Gastroesophageal sphincter (tissue), 4 donors: ENCODE measurements at places on chromosomes 13 and 19. TPM values are rescaled to one million over a fixed set of nuclear protein-coding genes. Genes with fewer than 3 reads are reported as not detected.

Gene TSKS
- not detected for total RNA-seq

Gene ZNF726
- total RNA-seq: 0.35 TPM

Gene C5AR2
- 0.84 TPM for total RNA-seq

Gene TPTE2
- total RNA-seq: not detected

Gene ZNF44
- total RNA-seq: 14.6 TPM

Gene CEACAM21
- not detected for total RNA-seq

Gene MCEMP1
- total RNA-seq: 0.67 TPM

Gene ZNF426
- total RNA-seq: 24.3 TPM

Gene ZNF677
- total RNA-seq: 15.6 TPM

Gene LILRA6
- 1.4 TPM for total RNA-seq

Gene ZNF628
- total RNA-seq: 6.4 TPM

Gene GRIK5
- 23.4 TPM for total RNA-seq

Gene IL12RB1
- 3.5 TPM for total RNA-seq

GRCh38 chr13:20363603-20364002 is 131.5 kb upstream of the GJB6 start:
- peaks cover 11% of the 10 kb centered on the region for H3K27me3 ChIP-seq
- no peak for ATAC-seq
- H3K27ac ChIP-seq: no peak overlapping the region
- H3K36me3 ChIP-seq: no peaks in the 10 kb centered on the region
- H3K4me1 ChIP-seq: no peaks in the 10 kb centered on the region
- H3K4me3 ChIP-seq: no peak overlapping the region

DNA sequence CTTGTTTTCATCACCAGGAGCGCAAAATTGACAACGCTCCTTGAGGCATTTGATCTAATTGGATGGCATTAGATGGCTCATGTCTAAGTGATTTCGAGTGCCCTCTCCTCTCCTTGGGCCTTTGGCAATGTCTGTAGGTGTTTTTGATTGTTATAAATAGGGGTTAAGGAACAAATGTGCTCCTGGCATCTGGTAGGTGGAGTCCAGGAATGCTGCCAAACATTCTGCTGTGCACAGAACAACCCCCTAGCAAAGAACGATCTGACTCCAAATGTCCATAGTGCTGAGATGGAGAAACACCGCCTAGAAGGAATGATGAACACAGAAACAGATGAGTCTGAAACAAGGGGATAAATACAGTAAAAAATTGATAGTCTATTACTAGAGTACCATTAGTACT is 68.0 kb upstream of the C1QTNF9B start:
- no peak for ATAC-seq
- H3K4me3 ChIP-seq: no peak overlapping the region
- H3K36me3 ChIP-seq: no peaks in the 10 kb centered on the region

GRCh38 chr19:35346193-35347052 is 1.3 kb upstream of the FFAR1 start:
- H3K4me1 ChIP-seq: no peaks in the 10 kb centered on the region
- H3K36me3 ChIP-seq: no peaks in the 10 kb centered on the region
- no peak overlapping the region for H3K4me3 ChIP-seq
- no peak for ATAC-seq

GRCh38 chr13:44249431-44249836 is 124.2 kb upstream of the SERP2 start:
- H3K4me1 ChIP-seq: peaks cover 9% of the 10 kb centered on the region
- H3K27me3 ChIP-seq: no peaks in the 10 kb centered on the region
- no peak overlapping the region for H3K4me3 ChIP-seq
- peak overlapping the region; percentile 78 for H3K27ac ChIP-seq
- peak; percentile 81 for ATAC-seq

DNA sequence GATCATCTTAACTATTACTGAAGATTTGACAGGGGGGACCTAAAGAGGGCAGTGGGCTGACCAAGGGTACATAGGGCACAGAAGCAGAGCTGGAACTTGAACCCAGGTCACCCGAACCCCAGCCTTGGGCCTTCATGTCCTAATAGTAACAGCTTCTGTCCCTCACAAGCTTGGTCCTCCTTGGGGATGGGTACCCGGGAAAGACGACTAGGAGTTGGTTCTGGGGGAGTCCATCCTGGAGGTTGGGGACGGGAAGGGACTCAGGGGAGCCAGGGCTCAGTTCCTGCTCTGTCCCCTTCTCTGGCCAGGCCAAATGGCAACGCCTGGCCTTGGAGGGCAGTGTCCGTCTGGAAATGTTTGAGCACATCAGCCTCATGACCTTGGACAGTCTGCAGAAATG is 39.6 kb upstream of the CYP4F8 start:
- peaks cover 37% of the 10 kb centered on the region for H3K27me3 ChIP-seq
- no peak overlapping the region for H3K27ac ChIP-seq
- H3K36me3 ChIP-seq: no peaks in the 10 kb centered on the region

DNA sequence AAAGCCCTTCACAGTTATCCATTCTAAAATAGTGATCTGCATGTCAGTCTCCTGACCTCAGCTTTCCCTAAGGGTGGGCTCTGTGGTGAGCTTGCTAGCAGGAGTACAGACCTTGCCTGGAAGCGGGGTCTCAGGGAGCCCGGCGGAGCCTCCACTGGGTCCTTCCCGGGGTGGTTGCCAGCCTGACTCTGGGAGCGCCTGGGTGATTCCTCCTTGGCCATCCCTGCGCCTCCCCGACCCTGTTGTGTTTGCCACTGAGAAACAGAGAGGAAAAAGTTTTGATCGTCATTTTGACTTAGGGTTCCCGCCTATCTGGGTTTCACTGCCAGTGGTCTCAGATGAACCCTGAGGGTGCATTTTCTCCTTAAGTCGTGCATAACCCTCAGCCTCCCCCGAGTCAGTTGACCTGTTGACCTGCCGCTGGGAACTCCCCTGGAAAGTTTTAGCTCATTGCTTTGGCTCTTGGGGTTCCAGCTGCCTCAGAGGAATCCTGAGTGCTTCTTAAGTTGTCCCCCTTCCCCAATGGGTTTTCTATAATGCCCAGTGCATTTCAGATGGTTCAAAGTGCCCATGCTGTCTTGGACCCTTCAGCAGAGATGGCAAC is 117.8 kb downstream of the RAB20 start:
- ATAC-seq: peak; percentile 11
- H3K4me1 ChIP-seq: no peaks in the 10 kb centered on the region
- no peak overlapping the region for H3K4me3 ChIP-seq
- no peaks in the 10 kb centered on the region for H3K36me3 ChIP-seq

DNA sequence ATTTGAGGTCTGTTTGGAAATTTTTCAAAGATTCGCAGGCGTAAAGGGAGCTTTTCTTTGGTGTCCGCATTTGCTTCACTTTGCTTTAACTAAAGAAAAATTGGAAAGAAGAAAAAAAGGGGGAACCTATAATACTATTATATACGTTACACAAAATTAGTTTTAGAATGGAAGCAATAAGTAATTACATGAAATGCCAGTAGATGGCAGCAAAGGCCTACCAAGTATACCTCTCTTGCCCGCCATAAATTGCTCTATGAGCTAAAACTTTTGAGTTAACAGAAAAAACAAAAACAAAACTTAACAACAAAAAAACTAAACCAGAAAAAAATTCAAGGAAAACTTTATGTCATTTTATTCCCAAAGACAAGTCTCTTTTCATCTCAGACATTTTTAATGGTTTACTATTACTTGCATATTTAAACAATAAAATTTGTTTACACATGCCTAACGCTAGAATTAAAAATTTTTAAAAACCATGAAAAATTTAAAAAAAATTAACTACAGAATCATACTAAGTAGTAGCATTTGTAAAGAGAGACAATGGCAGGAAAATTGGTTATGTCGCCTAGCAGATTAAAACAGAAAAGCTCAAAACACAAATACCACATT is 271.4 kb downstream of the NALCN start:
- no peaks in the 10 kb centered on the region for H3K4me1 ChIP-seq
- no peak for ATAC-seq
- peaks cover 69% of the 10 kb centered on the region for H3K27me3 ChIP-seq
- no peak overlapping the region for H3K27ac ChIP-seq
- no peaks in the 10 kb centered on the region for H3K36me3 ChIP-seq

DNA sequence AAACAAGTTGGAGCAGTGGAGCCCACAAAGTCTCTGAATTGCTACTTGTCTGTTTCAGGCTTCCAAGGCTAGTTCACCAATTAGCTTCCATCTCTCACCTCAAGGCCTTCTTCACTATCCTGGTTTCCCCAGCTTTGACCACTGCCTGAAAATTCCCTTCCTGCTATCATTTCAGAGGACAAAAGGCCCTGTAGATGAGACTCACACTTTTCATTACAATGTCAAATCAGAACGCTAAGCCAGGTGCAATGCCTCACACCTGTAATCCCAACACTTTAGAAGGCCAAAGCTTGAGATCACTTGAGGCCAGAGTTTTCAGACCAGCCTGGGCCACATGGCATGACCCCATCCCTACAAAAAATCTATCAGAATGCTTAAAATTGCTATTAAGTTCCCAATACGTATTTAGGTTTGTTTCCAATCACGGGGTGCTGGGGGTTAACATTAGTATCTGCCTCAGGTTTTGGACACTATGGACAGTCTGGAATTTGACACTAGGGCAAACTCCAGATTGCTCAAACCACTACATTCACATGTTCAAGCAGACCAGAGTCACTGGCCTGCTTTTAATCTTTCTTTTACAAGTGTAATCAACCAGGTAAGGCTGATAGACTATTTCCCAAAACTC is 5.5 kb downstream of the TPT1 start:
- no peaks in the 10 kb centered on the region for H3K27me3 ChIP-seq
- peaks cover 67% of the 10 kb centered on the region for H3K36me3 ChIP-seq
- no peak overlapping the region for H3K27ac ChIP-seq
- ATAC-seq: no peak
- H3K4me3 ChIP-seq: no peak overlapping the region

GRCh38 chr13:63409791-63410351 is 1994.2 kb upstream of the PCDH20 start:
- ATAC-seq: no peak
- no peak overlapping the region for H3K4me3 ChIP-seq
- no peak overlapping the region for H3K27ac ChIP-seq
- peaks cover 10% of the 10 kb centered on the region for H3K4me1 ChIP-seq
- H3K36me3 ChIP-seq: no peaks in the 10 kb centered on the region

- H3K27me3 ChIP-seq: no peaks in the 10 kb centered on the region
- no peak overlapping the region for H3K4me3 ChIP-seq
- H3K4me1 ChIP-seq: no peaks in the 10 kb centered on the region
- no peaks in the 10 kb centered on the region for H3K36me3 ChIP-seq
- no peak overlapping the region for H3K27ac ChIP-seq
- ATAC-seq: no peak
Measured at GRCh38 chr13:100175078-100175802, 86.3 kb downstream of the PCCA start.

DNA sequence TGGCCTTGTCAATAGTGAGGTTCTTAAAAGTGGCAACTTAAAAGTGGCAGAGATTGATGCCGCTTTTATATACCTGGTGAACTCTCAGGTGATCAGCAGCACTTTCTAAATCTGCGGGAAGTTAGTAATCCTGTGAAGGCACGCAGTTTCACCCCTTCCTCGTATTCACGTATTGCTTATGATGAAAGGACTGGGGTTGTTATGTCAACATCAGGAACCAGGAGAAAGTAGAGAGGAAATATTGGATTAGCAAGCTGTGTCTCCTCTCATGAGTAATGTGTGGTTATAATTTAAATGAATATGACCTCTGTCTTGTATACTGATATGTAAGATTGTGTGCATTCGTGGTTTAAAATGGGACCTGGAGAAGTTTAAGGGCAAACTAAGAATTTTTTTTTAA is 544.6 kb downstream of the SLITRK6 start:
- no peak overlapping the region for H3K4me3 ChIP-seq
- H3K27ac ChIP-seq: no peak overlapping the region
- no peaks in the 10 kb centered on the region for H3K4me1 ChIP-seq
- no peak for ATAC-seq
- no peaks in the 10 kb centered on the region for H3K27me3 ChIP-seq
- H3K36me3 ChIP-seq: no peaks in the 10 kb centered on the region

GRCh38 chr13:101115762-101116171 is 300.5 kb downstream of the NALCN start:
- no peaks in the 10 kb centered on the region for H3K4me1 ChIP-seq
- ATAC-seq: no peak
- H3K27me3 ChIP-seq: no peaks in the 10 kb centered on the region
- H3K4me3 ChIP-seq: no peak overlapping the region
- H3K36me3 ChIP-seq: no peaks in the 10 kb centered on the region

- no peak overlapping the region for H3K4me3 ChIP-seq
- no peaks in the 10 kb centered on the region for H3K4me1 ChIP-seq
- ATAC-seq: no peak
- H3K27ac ChIP-seq: no peak overlapping the region
- no peaks in the 10 kb centered on the region for H3K36me3 ChIP-seq
- no peaks in the 10 kb centered on the region for H3K27me3 ChIP-seq
Measured at GRCh38 chr13:66348745-66349690, 881.1 kb downstream of the PCDH9 start.

DNA sequence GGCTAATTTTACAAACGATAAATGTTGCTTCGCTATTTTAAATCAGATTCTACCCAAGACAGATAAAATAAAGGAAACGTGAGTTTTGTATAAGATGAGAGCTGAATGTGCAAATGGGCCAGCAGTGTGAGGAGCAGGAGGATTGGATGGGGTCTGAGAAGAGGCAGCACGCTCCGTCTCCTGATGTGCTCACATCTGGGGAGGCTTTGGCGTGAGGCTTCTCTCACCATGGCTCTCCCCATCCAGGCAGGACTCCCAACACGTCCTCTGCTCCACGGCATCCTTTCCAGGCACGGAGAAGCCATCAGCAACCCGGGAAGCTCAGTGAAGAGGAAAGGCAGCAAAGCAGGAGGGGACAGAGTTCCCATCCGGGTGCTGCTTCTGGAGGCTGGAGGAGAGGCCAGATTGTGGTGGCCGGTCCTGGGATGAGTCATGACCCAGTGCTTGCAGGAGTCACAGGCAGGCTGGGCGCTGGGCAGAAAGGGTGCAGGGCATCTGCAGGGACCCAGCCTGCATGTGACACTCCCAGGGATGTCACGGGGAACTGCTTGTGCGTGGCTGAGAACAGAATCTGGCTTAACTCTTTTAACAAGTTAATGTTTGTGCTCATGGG is 47.5 kb downstream of the ZNF536 start:
- no peak overlapping the region for H3K4me3 ChIP-seq
- no peak overlapping the region for H3K27ac ChIP-seq
- H3K4me1 ChIP-seq: no peaks in the 10 kb centered on the region
- peaks cover 30% of the 10 kb centered on the region for H3K27me3 ChIP-seq
- no peaks in the 10 kb centered on the region for H3K36me3 ChIP-seq

DNA sequence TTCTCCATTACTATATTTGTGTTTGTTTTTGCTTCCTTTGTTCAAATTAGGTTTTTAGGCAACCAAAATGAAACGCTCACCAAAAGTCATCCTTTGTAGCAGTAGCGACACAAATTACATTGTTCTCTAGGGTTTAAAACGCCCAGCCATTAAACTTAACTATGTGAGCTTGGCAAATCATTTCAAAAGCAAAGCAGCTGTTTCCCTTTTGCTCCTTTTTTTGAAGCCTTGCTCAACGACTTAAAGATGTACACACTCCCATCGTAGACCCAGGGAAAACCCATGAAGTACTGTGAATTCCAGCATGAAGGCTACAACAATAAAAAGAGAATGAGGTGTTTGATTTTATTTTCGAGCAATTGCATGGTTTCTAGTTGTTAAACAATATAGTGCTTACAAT is 106.7 kb downstream of the RAP2A start:
- no peak overlapping the region for H3K4me3 ChIP-seq
- no peaks in the 10 kb centered on the region for H3K27me3 ChIP-seq
- no peaks in the 10 kb centered on the region for H3K36me3 ChIP-seq
- ATAC-seq: no peak
- H3K4me1 ChIP-seq: no peaks in the 10 kb centered on the region
- H3K27ac ChIP-seq: no peak overlapping the region

GRCh38 chr13:112658808-112659207 is 31.0 kb upstream of the ATP11A start:
- H3K27ac ChIP-seq: no peak overlapping the region
- no peak for ATAC-seq
- H3K27me3 ChIP-seq: no peaks in the 10 kb centered on the region
- no peaks in the 10 kb centered on the region for H3K36me3 ChIP-seq

GRCh38 chr13:106796280-106797047 is 228.5 kb upstream of the ARGLU1 start:
- no peaks in the 10 kb centered on the region for H3K36me3 ChIP-seq
- H3K4me3 ChIP-seq: peak overlapping the region; percentile 33
- H3K27ac ChIP-seq: no peak overlapping the region
- no peaks in the 10 kb centered on the region for H3K27me3 ChIP-seq
